ENCODE measurements at places on chromosomes 5 and 9. TPM values are rescaled to one million over a fixed set of nuclear protein-coding genes. Genes with fewer than 3 reads are reported as not detected.

Gene TTC23L
- not detected for total RNA-seq

Gene DBH
- not detected for total RNA-seq

Gene ITK
- total RNA-seq: not detected

Gene TEX48
- not detected for total RNA-seq

Gene LRRC26
- total RNA-seq: not detected

Gene FRRS1L
- total RNA-seq: under 0.01 TPM

Gene GCNT1
- total RNA-seq: 3.0 TPM

Gene TMC1
- 0.68 TPM for total RNA-seq

Gene SH3GL2
- total RNA-seq: not detected

Gene RAD17
- total RNA-seq: 8.7 TPM

Gene NREP
- 39.4 TPM for total RNA-seq

Gene ADAMTS12
- total RNA-seq: 18.6 TPM

Gene C5orf34
- 2.5 TPM for total RNA-seq

Gene ANKRD31
- 0.08 TPM for total RNA-seq

Data from smooth muscle cell of the coronary artery (primary cell).